ENCODE measurements at places on chromosomes 13 and 19.

- DNase-seq: no peak
Observed at GRCh38 chr19:9850235-9850959, 15.3 kb downstream of the PIN1 start.

- DNase-seq: no peak
Observed at GRCh38 chr19:38993271-38993670, 17.7 kb upstream of the FBXO17 start.

DNA sequence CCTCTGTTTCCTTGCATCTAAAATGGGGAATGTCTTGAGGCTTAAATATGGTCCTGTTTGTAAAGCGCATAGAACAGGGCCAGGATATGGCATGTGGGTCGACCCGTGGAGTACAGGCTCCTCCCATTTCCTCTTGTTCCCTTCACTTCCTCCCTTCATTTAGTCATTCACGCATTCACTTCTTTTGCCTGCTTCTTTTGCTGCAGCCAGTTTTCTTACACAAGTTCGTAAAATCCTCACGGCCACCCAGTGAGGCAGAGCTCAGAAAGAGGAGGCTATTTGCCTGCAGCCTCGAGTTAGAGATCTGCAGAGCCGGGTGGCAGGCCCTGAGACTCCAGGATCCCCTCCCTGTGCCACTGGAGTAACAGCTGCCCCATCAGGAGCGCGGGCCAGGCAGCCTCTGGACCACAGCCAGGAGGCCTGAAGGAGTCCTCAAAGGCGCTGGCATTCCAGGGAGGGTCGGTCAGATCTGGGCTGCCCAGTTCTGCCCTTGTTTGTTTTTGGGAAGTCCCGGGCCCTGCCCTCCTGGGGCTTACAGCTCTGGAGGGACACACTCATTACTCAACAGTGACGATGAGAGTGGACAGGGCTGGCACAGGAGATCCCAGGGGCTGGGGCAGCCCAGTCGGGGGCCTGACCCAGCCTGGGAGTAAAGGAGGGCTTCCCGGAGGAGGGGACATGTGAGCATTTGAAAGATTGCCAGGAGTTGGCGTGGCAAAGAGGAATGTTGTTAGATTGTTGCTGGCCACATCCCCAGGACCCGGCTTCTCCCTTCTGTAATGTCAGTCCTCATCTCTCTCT lies 4.6 kb downstream of the PPP5C start:
- peak; percentile 21 for DNase-seq

DNA sequence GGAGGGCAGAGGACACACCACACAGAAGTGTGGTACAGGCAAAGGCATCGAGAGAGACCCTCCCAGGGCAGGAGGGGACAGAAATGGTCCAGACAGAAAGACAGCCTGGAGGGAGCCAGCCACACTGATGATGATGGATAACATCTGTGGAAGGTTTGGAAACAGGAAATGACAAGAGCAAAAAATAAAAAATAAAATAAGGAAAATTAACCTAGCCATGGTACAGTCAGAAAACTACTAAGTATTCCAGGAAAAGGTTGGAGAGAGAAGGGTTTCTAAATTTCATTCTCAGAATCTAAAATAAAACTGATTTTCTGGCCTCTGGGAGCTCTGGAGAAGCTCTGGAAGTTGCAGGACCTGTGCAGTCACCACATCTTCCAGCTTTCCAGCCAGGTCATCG lies 115.2 kb upstream of the VSTM2B start:
- DNase-seq: no peak

DNA sequence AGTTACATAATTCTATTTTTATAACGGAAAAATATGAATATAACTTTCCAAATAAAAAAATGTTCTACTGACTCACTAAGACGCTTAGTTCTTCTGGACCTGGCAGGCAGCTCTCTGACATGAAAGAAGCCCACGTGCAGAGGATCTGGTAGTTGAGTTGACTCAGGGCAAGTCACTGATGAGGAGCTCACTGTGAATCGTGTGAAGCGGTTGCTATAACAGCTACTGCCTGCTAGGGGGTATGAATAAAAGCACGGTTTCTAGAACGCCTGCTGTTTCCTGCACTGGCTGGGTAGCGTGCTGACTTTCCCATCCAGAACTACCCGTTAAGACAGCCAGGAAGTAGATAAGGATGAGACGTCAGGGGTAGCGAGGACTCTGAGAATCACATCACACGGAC lies 54.7 kb upstream of the WASF3 start:
- no peak for DNase-seq

GRCh38 chr13:99385161-99385560 lies 78.0 kb upstream of the GPR183 start:
- no peak for DNase-seq

- DNase-seq: no peak
Observed at GRCh38 chr19:33902802-33903488, 106.3 kb downstream of the KCTD15 start.

DNA sequence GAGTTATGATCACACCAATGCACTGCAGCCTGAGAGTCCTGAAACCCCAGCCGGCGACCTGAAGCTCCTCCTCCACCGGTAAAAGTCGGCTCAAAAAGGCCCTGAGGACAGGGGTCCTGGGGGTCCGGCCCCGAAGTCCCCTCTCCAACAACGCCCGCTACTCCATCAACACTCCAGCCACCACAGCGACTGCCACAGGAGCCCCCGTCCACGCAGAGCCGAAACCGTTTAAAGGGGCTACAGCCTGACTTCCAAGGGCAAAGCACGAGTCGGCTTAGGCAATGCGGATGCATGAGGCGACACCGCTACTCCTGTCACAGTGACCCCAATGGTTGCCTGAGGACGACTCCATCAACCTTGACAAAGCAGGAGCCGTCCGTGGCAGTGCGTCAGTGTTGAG lies 22.9 kb upstream of the ZNF420 start:
- DNase-seq: no peak
